ENCODE measurements at places on chromosomes 1 and 21.

GRCh38 chr1:54471588-54471987, 65.4 kb upstream of the SSBP3 start:
- DNase-seq = no peak

- no peak for DNase-seq
Measured at GRCh38 chr21:33393348-33393747, 9.9 kb upstream of the IFNGR2 start.

- no peak for DNase-seq
Measured at GRCh38 chr1:8075511-8076051, 49.5 kb upstream of the ERRFI1 start.

- DNase-seq = no peak
Measured at GRCh38 chr1:204409123-204409522, 2.5 kb downstream of the PPP1R15B start.

DNA sequence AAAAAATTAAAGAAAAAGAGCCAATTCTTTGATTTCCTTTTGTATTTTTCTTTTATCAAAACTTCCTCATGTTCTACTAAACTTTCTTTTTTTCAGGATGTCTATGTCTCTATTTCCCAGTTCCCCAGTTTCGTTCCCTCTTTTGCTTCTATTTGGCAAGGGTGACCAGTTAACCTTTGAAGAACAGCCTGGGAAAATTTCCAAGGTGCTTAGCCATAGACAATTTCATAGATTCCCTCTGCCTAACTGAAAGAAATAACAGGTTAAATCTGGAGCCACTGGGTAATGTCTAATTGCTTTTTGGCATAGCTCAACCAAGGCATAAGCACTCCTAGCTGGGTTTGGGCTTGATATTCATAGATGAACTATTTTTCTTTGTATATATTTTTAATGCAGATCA, 272.3 kb downstream of the ADGRL2 start:
- DNase-seq = no peak

DNA sequence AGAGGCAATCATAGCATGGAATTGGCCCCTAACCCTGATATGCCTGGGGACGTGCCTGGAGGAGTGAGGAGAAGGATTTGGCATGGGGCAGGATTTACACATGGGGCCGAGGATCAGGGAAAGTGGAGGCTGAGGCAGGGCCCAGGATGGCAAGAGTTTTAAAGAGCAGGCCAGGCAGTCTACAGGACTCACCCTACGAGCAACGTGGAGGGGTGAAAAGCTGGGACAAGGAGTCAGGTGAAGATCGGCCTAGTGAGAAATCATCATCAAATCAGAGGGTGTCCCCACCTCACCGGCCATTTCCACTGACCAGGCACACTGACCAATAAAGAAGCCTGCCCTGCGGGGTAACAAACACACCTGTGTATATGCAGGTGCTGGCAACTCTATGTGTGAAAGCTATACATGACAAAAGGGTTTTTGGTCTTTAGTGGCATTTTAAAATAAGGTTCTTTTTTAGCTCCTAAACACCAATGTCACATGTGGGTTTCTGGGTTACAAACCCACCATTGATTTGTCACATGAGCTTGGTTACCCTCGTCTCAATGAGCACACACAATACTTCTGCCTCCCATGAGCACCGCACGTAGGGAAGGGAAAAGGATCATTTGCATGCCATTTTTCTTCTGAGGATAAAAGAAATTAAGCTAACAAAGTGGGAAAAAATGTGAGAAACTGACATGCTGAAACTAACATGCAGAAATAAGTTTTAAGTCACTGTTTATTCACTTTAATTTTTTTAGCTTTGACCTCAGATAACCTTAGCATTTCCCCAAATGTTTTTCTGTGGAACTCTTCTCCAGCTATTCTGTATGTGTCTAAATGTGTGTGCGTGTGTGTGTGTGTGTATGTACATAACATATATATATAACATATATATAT, 168.1 kb upstream of the EDN2 start:
- no peak for DNase-seq

DNA sequence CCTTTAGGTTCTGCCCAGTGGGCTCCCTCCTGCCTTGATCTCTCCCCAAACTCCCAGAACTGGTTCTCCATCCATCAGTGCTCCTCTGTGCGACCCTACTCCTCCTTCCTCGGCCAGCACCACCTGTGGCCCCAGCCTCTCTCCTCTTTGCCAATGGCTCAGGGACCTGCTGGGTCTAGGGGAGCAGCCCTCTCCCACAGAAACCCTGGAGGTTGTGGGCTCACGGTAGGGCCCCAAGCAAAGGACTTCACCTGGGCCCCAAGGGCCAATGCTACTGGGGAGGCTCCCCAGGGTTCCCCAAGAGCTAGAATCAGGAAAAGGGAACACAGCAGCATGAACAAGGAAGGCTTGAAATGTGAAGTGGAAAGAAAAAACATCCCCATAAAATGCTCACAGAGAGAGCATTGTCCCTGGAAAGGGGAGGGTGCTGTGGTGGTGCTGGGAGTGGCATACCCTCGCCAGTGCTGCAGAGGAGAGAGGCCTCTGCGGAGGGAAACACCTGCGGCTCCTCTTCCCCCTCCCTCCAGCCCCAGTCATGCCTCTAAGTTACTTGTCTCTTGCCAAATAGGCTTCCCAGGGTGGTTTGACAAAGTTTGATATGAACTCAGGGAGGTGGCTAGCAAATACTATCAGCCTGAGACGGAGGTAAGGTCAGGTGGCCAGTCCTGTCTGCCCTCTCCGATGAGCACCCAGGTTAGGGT, 2.5 kb downstream of the TMEM63A start:
- no peak for DNase-seq

GRCh38 chr1:100613817-100614559, 76.0 kb downstream of the GPR88 start:
- DNase-seq = no peak

DNA sequence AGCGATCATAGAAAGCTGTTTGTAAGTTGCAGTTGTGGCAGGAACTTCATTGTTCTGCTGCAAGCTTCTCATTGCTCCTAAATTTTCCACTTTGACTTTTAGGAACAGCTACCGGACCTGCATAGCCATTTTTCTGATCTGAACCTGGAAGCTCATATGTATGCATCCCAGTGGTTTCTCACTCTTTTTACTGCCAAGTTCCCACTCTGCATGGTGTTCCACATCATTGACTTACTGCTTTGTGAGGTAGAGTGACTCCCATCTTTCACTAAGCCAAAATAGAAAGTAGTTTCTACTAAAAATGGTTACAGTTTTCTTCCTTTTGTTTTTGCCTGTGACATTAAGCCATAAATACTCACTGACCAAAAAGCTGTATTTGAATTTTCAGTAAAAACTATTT, 254.2 kb downstream of the GPR52 start:
- DNase-seq = no peak

DNA sequence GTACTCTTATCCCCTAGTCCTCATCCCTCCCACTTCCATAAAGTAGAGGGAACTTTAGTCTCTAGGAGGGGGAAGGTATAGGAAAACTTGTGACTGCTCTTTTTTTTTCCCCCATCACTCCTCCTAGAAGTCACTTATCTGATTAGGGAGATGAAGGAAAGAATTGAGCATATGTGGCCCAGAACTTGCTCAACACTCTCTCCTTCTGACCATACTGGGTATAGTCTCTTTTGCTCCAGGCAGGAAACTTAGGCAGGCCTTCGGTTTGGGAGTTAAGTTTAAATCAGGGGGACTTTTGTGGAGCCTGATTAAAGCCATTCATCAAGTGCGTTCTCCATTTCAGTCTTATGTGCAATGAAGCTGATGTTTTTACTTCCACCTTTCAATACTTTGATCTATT, 5.8 kb downstream of the UBE2U start:
- DNase-seq = no peak

DNA sequence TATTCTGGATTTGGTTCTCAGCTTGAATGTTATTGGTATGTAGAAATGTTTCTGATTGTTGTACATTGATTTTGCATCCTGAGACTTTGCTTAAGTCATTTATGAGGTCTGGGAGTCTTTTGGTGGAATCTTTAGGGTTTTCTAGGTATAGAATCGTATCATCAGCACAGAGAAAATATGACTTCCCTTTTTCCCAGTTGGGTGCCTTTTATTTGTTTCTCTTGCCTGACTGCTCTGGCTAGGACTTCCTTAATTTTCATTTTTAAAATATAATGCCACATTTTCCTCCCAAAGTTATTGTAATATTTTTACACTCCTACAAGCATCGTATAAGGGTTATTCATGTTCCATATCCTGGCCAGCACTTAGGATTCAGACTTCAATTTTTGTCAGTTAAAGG, 111.1 kb downstream of the FNBP1L start:
- no peak for DNase-seq

- no peak for DNase-seq
Measured at GRCh38 chr21:32612999-32613337, 791 bp upstream of the CFAP298 start.

GRCh38 chr1:10625076-10625475, 150.3 kb downstream of the PEX14 start:
- no peak for DNase-seq

Measured in fibroblast of skin of right quadriceps (primary cell).